ENCODE measurements at places on chromosomes 13 and 19. TPM values are rescaled to one million over a fixed set of nuclear protein-coding genes. Genes with fewer than 3 reads are reported as not detected.
A peak's percentile ranks its signal among the peaks of the same experiment; 100 is the strongest.

DNA sequence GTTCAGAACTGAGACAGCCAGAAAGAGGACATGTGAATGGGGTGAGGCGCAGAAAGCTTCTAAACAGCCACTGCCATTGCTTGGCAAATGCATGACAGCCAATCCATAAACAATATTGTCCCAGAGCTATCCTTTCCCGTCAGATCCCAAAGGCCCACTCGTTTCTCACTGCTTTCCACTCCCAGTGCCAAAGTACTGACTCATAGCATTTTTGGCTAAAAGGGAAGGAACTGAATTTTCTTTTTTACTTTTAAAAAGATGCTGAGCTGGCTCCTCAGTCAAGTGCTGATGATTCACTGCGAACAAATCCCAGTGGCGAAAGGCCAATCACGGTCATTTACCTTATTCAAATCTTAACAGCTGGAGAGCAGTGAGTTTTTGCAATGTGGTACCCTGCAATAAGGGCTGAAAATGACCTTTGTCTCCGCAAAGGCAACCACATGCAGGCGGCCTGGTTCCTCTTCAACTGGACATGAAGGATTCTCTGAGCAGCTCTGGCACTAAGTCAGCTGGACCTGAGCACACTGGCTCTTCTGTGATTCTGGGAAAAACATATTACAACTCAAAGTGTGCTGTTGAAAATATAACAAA lies 151.7 kb downstream of the DCLK1 start:
- DNase-seq: peak; percentile 86

DNA sequence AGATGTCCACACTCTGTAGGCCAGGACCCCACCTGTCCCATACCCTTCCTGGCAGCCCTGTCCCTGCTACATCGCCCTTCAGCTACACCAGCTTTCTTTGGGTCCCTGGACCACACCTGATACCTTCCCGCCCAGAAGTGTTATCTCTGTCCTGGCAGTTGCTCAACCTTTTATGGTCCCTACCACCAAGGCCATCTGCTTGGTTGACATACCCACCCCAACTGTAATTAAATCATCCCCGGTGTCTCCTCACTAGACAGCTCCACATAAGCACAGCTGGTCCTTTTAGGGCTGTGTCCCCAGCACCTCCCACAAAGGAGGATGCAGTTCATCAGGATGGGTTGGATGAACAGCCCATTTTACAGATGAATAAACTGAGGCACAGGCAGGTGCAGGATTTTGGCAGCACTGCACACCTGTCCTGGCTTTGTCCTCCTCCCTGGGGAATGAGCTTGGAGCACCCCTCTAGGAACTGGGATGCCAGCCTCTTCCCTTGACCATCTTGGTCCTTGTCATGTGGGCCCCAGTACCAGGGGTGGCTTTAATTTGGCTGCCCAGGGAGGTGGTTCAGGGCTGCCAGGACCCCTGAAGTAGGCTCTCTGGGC lies 12.9 kb downstream of the NACC1 start:
- no peak for DNase-seq

- no peak for DNase-seq
Measured at GRCh38 chr19:50713556-50714236, 5.9 kb downstream of the SHANK1 start.

DNA sequence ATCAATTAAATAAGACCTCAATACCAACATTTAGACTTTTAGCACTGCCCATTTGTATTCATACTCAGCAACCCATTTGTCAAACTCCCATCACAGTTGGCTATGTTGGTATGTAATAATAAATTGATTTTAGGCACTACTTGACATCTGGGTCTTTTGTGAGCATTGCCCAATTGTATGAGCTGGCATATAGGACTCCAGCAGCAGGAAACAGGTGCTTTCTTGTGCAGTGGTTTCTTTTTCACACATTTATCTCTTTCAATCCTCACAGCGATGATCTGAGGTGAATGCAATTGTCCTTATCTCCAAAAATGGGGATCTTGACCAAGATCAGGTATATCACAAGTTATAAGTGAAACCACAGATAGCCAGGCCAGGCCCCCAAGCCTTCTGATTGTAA lies 96.9 kb upstream of the OXGR1 start:
- DNase-seq: no peak

GRCh38 chr13:77980592-77980991 lies 62.0 kb upstream of the EDNRB start:
- DNase-seq: no peak

Gene CPAMD8
- 7.8 TPM for total RNA-seq

Gene KLK8
- 1.6 TPM for total RNA-seq

Measured in ovary (tissue), 10 donors.